ENCODE measurements at places on chromosomes 4 and X.

GRCh38 chrX:70253377-70254062, 6.5 kb downstream of the P2RY4 start:
- DNase-seq = no peak

DNA sequence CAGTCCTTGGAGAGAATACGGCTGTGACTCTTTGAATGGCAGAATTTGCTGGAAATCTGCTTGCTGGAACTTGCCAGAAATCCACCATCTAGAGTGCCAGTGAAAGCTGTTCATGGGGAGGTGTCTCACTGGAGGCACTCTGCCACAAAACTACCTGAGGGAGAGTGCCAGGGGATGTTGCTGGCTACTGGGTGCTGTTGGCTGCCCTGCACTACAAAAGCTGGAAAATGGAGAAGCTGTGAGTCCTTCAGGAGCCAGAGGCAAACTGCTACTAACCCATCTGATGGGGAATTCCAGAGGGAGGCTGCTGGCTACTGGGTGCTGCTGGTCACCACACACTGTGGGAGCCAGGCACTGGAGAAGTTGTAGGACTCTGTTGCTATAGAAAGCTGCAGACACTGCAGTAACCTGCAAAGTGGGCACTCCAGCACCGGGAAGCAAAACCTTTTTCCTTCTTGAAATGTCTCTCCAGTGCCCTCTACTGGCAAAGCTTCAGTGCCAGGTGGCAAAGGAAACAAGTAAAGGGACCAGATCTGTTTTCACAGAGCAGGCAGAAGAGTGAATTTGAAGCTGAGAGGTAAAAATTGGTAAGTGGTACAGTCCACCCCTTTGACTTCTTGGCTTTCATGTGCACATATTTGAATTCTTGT, 47.8 kb upstream of the HSD17B10 start:
- no peak for DNase-seq

DNA sequence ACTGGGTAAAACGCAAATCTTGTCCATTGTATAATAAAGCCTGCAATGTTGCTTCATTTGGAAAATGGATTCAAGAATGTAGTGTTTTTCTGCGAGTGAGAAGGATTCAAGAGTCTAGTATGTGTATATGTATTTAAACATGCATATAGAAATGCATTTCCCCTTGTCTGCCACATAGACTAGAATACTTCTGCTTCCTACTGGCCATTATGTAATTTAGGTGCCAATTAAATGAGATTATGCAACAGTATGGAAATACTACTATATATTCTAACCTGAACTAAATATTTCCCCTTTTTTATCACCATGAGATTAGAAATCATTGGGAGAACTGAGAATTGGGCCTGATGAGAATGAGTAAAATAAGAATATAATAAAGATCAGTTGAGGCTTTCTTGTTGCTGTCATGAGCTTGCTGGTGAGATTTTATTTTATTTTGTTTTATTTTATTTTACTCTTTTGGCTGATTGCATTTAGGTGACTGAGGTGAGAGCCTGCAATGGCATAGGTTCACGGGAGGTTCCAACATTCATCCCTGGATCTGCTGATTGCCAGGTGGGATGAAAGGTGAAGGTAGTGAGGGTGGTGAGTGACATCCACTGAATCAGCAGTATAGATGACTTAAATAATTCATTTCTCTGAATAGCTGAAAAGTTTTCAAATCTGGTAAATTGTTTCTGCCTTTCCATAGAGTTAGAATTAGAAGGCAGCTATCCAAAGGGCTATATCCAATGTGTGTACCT, 95.6 kb upstream of the SLC4A4 start:
- no peak for DNase-seq

GRCh38 chrX:79259073-79259689, 108.0 kb downstream of the ITM2A start:
- peak; percentile 19 for DNase-seq

- no peak for DNase-seq
Observed at GRCh38 chr4:100430451-100430850, 87.4 kb downstream of the EMCN start.

- DNase-seq = no peak
Observed at GRCh38 chr4:4182835-4183568, 43.7 kb downstream of the OTOP1 start.

- DNase-seq = no peak
Observed at GRCh38 chr4:70992391-70992881, 1.0 kb upstream of the DCK start.

- no peak for DNase-seq
Observed at GRCh38 chr4:17599826-17600225, 14.6 kb upstream of the MED28 start.

DNA sequence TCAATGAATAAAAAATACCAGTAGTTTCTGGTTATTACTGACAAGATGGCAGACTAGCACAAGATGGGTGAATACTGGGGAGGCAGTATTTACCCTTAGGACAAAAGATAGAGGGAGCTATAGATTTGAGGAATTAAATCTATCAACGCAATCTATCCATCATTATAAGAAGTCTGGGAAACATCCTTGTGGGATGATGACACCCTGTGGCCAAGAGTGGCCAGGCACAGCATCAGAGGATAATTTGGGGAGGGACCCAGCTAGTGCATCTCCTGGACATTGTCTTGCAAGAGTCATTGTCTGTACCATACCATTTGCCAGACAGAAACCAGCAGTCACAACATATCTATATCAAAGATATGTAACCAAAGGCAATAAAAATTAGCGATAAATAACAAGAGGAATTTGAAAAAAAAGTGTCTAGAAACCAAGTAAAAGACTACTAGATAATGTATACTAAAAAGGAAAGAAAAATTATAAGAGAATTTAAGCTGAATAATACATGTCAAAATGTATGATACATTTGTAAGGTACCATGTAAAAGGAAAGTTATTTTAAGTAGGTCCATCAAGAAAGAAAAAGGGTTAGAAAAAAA, 22.9 kb downstream of the KCTD8 start:
- DNase-seq = no peak

- DNase-seq = no peak
Observed at GRCh38 chr4:8473198-8473919, 32.8 kb downstream of the TRMT44 start.

DNA sequence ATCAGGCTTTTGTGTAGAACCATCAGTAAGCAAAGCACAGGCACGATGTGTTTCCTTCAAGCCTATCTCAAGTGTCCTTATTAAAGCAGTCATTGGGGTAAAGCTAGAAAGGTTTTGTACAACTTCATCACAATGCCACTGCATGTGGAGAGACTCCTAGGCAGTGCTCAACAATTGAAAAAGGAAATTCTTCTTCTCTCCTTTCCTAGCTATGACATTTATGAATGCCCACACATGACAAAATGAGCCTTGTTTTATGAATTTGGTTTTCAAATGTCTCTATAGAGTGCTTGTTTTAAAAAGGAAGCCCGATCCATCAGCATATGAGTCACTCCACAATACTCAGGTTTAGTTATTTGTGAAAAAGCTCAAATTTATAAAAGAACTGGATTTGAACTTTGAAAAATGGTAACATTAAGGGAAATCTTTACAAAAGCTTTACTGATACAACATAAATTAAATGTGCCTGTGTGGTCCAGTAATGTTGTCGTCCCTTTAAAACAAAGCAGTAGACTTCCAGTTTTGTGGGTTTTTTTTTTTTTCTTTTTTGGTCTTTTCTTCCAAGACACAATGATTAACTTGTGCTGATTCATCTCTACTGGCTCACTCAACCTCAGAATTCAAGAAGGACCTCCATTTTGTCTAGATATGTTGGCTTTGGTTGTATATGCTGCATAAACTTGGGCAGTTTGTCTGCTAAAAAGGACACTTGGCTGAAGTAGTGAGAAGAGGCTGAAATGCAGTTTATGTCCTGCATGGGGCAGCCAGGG, 273.8 kb downstream of the GASK1B start:
- DNase-seq = no peak

GRCh38 chrX:77293331-77293995, 153.7 kb upstream of the FGF16 start:
- DNase-seq = no peak

DNA sequence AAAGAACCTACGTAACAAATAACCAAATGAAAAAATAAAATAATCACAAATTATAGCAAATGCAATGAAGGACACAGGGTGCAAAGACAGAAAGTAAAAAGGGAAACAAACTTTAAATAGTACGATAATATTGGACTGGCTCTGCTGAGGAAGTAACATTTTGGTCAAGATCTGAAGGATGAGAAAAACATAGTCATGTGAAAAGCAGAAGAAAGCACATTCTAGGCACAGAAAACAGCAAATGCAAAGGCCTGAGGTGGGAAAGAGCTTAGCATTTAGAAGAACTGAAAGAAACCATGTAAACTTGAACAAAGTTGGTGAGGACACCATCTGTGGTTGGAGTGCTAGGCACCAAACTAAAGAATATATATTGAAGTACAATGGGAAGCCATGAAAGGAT, 111.2 kb downstream of the PPP3CA start:
- no peak for DNase-seq

All from activated CD8-positive, alpha-beta memory T cell treated with anti-CD3 and anti-CD28 coated beads for 1 hour (primary cell).